Stimulated activated CD4-positive, alpha-beta T cell treated with anti-CD3 and anti-CD28 coated beads, Interleukin-1b, Interleukin-23, amount 100 ng/mL, for 1 hour (primary cell): ENCODE measurements at places on chromosomes 7 and 10.

- DNase-seq: no peak
Observed at GRCh38 chr10:103757531-103758293, 97.7 kb downstream of the SH3PXD2A start.

DNA sequence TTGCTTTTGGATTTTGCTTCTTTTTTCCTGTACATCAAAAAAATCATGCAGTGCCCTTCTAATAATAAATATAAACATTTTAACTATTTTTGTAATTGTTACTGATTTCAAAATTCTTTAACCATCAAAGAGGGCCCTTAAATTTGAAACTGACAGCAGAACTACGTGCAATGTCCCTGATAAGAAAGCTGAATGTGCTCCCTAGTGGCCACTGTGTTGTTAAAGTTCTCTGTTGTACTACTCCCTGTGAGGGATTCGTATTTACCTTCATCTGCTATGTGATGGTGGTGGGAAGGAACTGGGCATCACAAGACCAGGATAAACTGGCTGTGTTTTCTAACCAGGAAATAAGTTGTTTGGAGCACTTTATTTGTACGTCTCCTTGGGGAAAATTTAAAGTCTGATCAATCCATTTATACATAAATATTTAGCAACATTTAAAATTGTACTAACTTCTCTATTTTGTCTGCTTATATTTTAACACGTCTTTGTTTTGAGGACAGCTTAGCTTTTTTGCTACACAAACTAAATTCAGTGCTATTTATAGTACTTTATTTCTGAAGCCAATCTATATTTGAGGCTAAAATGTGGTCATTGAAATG lies 322.4 kb downstream of the HGF start:
- DNase-seq: no peak

GRCh38 chr7:42522227-42522991 lies 285.4 kb upstream of the GLI3 start:
- DNase-seq: no peak

- DNase-seq: no peak
Observed at GRCh38 chr7:131170440-131171271, 157.0 kb upstream of the MKLN1 start.

DNA sequence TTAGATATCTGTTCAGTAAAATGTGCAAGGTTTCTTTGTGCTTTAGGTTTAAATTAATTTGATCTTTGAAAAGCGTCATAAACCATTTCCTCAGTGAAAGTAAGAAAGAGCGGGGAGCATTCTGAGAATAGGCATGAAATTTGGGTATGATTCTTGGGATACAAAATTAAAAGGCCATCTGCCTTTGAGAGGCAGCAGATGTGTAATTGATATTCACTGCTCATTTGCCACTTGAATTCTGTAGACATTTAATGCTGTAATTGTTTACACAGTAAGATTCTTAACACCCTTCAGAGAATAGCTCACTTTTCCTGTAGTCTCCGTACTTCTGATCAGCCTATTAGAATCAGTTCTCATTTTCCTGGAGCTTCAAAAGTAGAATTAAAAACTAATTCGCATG lies 18.7 kb downstream of the FRMD4A start:
- DNase-seq: no peak

DNA sequence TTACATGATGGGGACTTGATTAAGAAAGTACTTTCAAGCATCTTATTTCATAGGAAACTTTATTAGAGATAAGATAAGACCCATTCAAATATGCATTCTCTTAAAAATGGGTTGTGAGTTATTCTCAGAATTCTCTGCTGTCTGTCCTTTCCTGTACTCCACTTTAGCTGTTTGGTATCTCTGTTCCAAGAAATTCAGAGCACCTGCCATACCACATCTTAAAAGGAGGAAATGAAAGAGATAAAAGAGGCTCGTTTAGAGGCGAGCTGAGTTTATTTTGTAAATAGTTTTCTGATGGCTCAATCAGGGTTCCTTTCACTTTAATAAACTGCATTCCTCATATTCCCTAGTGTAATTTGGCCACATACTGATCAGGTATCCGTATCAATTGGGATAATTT lies 87.2 kb downstream of the MDFIC start:
- no peak for DNase-seq

DNA sequence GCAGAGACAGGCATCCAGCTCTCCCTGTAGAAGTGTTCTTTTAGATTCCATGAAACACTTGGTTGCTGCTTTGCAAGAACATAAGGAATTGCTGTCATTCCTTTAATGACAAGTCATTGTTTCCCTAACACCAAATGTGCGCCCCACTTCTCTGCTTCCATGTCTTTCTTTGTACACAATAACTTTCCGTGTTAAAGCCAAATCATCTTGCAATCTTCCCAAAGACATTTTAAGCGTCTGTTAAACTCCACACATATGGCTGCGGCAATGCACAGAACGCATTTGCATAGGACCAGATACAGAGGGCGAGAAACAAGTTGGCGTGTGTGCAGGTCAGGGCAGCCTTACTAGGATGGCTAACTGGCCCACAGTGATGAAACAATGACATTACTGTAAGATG lies 399.3 kb upstream of the PRKCQ start:
- DNase-seq: no peak

DNA sequence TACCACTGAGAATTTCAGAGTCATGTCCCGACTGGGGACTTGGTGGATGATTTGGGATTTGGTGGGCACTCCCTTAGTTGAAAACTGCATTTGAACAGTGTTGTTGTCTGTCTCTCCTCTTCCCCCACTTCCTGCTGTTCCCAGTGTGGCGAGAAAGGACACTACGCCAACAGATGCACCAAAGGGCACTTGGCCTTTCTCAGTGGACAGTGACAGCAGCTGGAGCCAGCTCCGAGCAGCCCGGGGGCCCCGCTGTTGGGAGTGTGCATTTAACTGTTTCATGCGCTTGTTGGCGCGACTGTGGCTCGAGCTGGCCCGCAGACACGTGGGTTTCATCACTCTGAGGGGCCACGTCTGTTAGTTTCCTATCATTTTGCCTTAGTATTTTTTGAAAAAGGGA lies 9.7 kb downstream of the ATP5MF start:
- DNase-seq: no peak

GRCh38 chr7:39414224-39415035 lies 151.8 kb upstream of the YAE1 start:
- peak; percentile 4 for DNase-seq

GRCh38 chr7:151249732-151250072 lies 1.2 kb upstream of the SMARCD3 start:
- no peak for DNase-seq

- no peak for DNase-seq
Observed at GRCh38 chr7:70523249-70523988, 608.5 kb upstream of the GALNT17 start.

GRCh38 chr10:130809761-130810515 lies 501.6 kb downstream of the TCERG1L start:
- DNase-seq: no peak

DNA sequence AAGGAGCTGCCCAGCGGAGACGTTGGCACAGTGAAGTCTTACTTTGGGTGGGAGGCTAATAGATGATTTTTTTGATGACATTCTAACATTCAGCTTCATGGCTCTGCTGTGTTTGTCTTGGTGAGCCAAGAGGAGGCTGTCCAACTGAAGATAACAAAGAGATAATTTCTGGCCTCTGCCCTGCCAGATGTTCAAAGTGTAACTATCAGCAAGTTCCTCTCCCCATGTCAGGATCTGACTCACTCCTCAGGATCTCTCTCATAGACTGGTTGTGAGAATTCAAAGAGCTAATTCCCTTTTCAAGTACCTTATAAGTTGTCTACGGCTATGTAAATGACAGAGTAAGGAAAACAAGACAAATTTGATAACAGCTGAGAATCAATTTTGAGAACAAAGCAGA lies 1340.9 kb downstream of the XPNPEP1 start:
- no peak for DNase-seq
